ENCODE measurements at places on chromosomes 4 and X.

DNA sequence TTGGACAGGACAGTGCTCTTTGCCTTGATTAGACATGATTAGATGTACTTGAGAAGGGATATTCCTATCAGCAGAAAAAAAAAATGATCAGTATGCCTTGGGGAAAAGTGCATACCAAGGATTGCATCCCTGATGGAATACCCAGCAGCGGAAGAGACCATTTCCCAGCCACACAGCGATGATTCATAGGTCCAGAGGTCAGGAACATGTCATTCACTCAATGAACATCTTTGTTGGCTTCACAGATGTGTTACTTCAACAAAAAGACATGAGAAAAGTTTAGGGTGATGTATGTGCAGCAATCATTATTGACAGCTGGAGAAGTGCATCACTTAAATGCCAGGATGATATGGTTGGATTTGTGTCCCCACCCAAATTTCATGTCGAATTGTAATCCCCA, 293.5 kb downstream of the ZNF674 start:
- DNase-seq = no peak

DNA sequence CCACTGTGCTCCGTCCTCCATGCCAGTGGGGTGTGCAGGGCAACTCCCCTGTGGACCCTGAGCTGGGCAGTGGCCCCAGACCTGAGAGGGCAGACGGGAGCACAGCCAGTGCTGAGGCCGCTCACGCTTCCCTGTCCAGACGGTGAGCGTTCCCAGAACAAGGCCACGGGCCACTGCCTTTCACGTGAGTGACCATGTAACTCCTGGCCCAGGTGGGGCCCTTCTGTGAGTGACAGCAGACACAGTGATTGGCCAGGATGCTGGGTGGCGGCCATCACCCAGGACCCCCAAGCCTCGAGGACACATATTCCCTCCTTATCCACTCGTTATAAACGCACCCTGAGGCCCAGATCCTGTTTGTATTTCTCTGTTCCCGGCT, 10.5 kb downstream of the NSG1 start:
- no peak for DNase-seq

DNA sequence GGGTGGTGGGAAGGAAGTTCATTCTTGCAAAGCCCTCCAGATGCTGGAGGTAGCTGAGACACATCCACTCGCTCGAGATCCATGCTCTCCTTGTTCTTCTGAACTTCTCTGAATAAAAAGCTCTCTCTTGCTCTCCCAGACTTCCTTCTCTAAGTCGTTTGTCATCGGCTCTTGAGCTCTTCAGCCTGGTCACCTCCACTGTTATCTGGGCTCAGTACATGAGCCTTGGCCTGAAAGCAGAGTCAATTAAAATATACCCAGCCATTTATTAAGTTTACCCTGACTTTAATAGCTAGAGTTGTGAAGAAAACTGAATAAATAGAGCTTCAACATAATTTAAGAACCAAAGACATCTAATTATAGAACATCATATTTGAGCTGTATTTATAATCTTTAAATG, 99.0 kb downstream of the CPE start:
- no peak for DNase-seq

DNA sequence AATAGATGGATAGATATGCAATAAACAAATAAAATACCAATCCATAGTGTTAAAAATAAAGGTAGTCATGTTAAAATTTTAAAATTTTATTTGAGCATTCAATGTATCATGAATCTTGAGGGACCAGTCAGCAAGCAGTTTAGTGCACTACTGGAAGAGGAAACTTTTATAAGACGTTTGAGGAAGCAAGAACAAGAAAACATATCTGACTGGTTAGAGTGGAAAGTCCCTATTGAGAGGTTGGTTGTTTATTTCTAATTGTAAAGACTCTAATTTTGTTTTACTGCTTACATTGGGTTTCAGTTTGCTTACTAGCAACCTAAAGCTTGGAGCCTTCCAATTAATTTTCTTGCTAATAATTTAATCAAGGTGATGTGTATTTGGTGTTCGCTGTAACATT, 786.2 kb downstream of the RAB28 start:
- DNase-seq = no peak

- DNase-seq = no peak
Observed at GRCh38 chr4:41746440-41747229, 1.9 kb downstream of the PHOX2B start.

- DNase-seq = no peak
Observed at GRCh38 chr4:100054071-100054470, 104.0 kb upstream of the H2AZ1 start.

- no peak for DNase-seq
Observed at GRCh38 chr4:99300934-99301333, 10.1 kb upstream of the ADH1A start.

GRCh38 chr4:26208237-26208994, 112.4 kb upstream of the RBPJ start:
- no peak for DNase-seq

- DNase-seq = no peak
Observed at GRCh38 chrX:102684772-102685520, 27.3 kb upstream of the GPRASP2 start.

DNA sequence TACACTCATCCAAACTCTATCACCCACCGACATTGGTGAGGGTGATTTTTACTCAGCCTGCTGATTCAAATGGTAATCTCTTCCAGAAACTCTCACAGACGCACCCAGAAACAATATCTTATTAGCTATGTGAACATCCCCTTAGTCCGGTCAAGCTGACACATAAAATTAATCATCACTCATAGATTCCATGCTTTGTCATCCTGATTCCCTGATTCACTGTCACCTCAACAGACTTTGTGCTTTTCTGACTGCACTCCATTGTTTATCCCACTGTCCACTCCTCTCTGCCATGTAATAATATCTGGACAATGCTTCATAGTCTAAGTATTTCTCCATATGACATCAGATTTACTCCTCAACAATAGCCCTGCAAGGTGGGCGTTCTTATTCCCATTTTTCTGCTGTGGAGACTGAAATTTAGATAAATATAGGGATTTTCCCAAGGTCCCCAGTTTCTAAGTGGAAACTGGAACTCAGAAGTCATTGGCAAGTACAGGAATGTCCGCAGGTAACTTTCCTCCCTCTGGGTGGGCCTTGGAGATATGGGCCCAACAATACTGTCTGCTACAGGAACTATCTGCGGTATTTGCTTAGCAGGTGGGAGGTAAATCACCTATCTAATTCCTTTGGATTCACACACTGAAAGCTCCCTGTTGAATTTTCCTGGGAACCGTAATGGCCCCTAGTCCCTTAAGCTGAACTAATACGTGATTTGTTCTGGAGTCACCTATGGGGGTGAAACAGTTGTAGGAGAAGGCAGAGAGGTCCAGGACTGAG, 228.6 kb upstream of the BCOR start:
- DNase-seq = no peak

DNA sequence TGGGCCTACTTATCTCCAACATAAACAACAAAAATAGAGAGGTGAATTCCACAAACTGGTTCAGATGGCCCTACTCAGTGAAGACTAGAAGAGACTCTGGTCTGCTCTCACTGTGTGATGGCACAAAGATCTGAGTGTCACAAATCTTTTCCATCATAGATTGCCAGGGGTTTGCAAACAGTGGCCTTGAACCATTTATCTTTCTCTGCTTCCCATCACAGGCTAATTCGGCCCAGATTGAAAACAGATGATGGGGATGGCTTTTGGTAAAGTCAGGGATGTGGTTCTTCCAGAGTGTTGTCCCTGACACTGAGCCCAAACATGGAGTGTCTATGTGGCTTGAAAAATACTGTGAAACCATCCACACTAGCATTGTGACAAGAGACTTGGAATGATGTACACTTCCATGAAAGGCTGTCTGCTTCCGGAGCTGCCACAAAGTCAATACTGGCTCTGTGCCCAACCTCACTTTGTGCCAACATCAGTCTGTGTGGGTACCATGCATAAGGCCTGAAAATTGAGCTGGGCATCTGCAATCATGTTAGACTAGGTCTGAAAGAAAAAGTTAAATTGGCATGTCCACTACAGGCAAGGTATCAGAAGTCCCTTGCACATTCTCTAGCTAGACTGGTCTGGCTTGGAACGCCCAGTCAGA, 25.2 kb upstream of the PLAC1 start:
- DNase-seq = no peak

DNA sequence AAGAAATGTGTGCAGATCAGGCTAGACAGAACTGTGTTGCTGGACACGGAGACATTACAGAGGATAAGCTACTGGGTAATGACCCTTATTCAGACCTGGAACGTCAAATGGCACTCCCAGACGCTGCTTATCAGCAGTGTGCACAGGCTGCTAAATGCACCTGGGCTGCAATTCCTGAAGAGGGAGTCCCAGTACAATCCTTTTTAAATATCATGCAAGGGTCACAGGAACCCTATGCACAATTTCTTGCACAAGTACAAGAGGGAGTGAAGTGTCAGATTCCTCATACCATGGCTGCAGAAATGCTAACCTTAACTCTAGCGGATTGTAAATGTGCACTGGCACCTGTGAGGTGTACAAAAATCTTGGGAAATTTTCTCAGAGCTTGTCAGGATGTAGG, 16.9 kb downstream of the SPIN2B start:
- DNase-seq = no peak

GRCh38 chr4:67396008-67396407, 149.3 kb downstream of the CENPC start:
- no peak for DNase-seq

- DNase-seq = no peak
Observed at GRCh38 chr4:102843273-102843672, 15.9 kb upstream of the UBE2D3 start.

DNA sequence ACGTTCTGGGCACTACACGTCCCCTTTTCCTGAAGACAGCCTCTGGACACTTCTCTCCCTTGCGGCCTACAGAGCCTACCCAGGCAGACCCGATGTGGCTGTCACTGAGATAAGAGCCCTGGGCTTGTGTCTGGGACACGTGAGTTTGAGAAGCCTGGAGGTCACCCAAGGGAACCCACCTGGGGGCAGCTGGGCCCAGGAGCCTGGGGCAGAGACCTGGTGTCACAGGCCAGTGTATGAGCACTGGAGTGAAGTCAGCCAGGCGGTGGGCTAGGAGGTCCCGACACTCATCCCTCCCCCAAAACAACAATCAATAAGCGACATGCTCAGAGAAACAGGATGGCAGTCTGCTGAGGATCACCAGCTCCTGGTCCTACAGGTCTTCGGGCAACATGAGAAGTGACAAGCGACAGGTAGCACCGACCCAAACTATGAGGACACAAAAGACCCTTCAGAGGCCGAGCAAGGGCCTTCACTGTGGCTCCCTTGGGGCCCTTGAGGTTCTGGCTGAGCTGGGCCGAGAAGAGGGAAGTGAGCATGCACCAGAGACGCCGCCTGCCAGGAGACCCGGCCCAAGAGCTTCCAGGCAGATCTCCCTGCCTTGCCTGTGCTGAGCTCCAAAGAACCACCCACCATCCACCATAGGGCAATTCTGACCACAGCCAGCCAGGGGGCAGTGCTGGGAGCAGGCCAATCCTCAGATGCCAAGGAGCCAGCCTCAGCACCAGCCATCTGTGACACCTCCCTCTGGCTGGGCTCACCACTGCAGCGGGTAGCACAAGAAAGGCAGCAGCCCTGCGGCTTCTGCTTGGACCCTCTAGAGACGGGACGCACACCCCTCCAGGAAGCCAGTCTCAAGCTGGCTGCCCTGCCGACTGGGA, 11.0 kb upstream of the DUSP9 start:
- DNase-seq = no peak

GRCh38 chrX:54807524-54808108, at the start of gene MAGED2:
Gene MAGED2, plus strand, starts transcription at chrX:54807745. Its CDS starts 1,587 bp downstream, at chrX:54809332.
- no peak for DNase-seq

DNA sequence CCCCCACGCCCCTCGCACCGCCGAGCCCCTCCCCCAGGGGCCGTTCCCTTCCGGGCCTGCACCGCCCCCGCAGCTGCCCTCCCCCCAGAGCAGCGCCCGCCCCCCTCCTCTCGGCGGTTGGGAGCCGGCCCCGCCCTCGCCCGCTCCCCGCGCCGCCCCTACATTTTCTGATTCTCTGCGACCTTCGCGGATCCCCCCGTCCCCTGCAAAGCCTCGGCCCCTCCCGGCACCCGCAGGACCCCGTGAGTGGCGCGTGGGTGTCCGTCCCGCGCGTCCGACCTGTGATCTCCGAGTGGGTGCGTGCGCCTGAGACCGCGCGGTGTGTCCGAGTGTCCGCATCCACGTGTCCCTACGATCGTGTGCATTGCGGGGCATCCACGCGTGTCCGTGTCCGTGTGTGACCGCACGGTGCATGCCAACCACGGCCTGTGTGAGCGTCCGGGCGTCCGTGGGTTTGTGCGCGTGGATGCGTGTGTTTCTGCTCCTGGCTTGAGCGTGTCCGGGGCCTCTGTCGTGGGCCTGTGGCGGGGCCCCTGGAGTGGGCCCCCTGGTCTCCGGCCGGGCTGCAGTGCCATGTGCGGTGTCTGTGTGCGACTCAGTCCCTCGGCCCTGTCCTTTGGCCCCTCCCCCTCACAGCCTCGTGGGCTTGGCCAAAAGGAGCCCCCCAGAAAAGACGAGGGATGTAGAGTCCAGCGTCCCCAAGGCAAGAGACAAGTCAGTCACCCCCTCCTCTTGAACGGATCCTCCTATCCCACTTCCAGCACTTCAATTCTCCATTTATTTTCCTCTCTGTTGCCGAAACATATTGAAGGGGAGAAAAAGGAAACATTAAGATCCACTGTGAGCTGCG, 8.8 kb upstream of the NKX1-1 start:
- no peak for DNase-seq

GRCh38 chr4:94126669-94127068, 81.0 kb upstream of the SMARCAD1 start:
- DNase-seq = no peak

DNA sequence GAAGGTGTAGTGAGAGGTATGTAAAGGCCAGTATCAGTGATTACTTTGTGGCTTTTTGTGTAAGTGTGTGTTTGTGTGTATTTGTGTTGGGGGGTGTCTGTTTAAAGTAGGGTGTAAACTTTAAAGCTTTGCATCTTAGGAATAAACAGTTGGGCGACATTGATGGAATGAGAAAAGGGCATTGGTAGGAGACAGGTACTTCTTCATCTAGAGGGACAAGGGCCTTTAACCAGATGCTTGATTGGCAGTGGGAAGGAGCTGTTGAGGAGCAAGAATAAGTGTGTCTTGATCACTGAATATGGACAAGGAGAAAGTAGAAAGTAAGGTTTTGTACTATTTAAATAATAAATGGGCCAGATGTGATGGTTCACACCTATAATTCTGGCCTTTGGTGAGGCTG, 48.8 kb downstream of the RAPGEF2 start:
- DNase-seq = no peak

- no peak for DNase-seq
Observed at GRCh38 chr4:122552898-122553297, 68.0 kb downstream of the IL21 start.

GRCh38 chr4:10267066-10267465, 150.5 kb upstream of the WDR1 start:
- no peak for DNase-seq
